ENCODE measurements at places on chromosomes 3 and 15. TPM values are rescaled to one million over a fixed set of nuclear protein-coding genes. Genes with fewer than 3 reads are reported as not detected.

Gene MYZAP
- 0.65 TPM for total RNA-seq

Gene EIF1B
- 25.7 TPM for total RNA-seq

Gene CFAP161
- total RNA-seq = 0.26 TPM

Gene ALCAM
- total RNA-seq = 94.3 TPM

Gene EXD1
- not detected for total RNA-seq

Gene STXBP5L
- total RNA-seq = not detected

Gene MYO9A
- total RNA-seq = 82.6 TPM

Gene RARB
- 13.4 TPM for total RNA-seq

Gene DISP2
- 0.13 TPM for total RNA-seq

Gene ATOSA
- total RNA-seq = 54.5 TPM

Gene PLA2G4E
- not detected for total RNA-seq

Gene CMTM8
- 0.26 TPM for total RNA-seq

Gene APEH
- 70.7 TPM for total RNA-seq

Gene CHRNA5
- 0.32 TPM for total RNA-seq

Gene MAPK6
- 95.9 TPM for total RNA-seq

Gene LRRC15
- total RNA-seq = 7.1 TPM

Gene SOX2
- total RNA-seq = not detected

Gene IQCB1
- total RNA-seq = 20.9 TPM
